ENCODE measurements at places on chromosomes 5 and 9. TPM values are rescaled to one million over a fixed set of nuclear protein-coding genes. Genes with fewer than 3 reads are reported as not detected.

The C7 gene
- not detected for total RNA-seq

- no peak for DNase-seq
Measured at GRCh38 chr9:112173489-112174221, 1.4 kb downstream of the SUSD1 start.

The PCDHGA7 gene
- 1.3 TPM for total RNA-seq

DNA sequence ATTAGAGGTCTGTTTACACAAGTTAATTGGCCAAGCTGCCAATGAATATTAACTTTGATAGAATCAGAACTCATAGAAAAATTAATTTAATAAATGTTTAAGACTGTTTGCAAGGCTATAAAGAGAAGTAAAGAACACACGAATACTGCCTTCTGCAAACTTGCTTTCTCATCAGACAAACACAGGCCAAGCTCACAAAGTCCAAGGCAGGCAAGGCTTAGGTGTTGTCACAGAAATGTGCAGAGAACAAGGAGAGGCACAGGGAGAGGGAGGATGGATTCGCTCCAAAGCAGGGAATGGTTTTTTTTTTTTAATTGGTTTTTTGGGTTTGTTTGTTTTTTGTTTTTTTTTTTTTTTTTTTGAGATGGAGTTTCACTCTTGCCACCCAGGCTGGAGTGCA is 43.4 kb downstream of the RETREG1 start:
- no peak for DNase-seq

The C5orf46 gene
- not detected for total RNA-seq

All from activated B cell treated with CpG ODN at 0.5 μM for 24 hours (primary cell).